CD14-positive monocyte (primary cell): ENCODE measurements at places on chromosomes 3 and 15.
A peak's percentile ranks its signal among the peaks of the same experiment; 100 is the strongest.

GRCh38 chr3:80052271-80052670, 284.5 kb upstream of the ROBO1 start:
- no peaks in the 10 kb centered on the region for H3K27me3 ChIP-seq
- H3K4me1 ChIP-seq = no peaks in the 10 kb centered on the region
- no peak overlapping the region for H3K4me3 ChIP-seq
- H3K27ac ChIP-seq = no peak overlapping the region
- no peak for DNase-seq
- H3K36me3 ChIP-seq = no peaks in the 10 kb centered on the region

- no peak overlapping the region for H3K4me3 ChIP-seq
- H3K27me3 ChIP-seq = no peaks in the 10 kb centered on the region
- no peak for DNase-seq
- no peaks in the 10 kb centered on the region for H3K36me3 ChIP-seq
- no peaks in the 10 kb centered on the region for H3K4me1 ChIP-seq
- no peak overlapping the region for H3K27ac ChIP-seq
Observed at GRCh38 chr3:151432616-151433372, 28.1 kb downstream of the IGSF10 start.

DNA sequence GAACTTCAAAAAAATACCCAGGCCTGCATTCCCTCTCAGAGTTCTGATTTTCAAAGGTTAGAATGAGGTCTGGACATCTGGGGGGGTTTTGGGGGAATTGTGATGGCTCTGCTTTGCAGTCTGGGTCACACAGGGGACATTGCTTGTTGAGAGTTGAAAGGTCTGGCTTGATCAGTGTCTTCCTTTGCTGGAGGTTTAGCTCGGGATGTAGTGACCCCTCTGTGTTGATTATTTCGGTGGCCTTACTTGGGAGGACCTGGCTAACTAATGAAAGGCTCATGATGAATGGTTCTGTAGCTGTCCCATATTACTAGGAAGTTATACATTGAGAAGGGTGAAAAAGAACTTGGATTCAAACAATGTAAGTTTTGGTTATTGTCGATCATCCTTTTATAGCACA, 23.7 kb downstream of the TPM1 start:
- no peak overlapping the region for H3K4me3 ChIP-seq
- no peaks in the 10 kb centered on the region for H3K4me1 ChIP-seq
- peaks cover 29% of the 10 kb centered on the region for H3K36me3 ChIP-seq

- DNase-seq = peak; percentile 29
- H3K4me3 ChIP-seq = no peak overlapping the region
- H3K4me1 ChIP-seq = peaks cover 23% of the 10 kb centered on the region
- no peaks in the 10 kb centered on the region for H3K27me3 ChIP-seq
- H3K36me3 ChIP-seq = peaks cover 12% of the 10 kb centered on the region
Observed at GRCh38 chr3:71487418-71487817, 96.1 kb downstream of the FOXP1 start.

- peak overlapping the region; percentile 79 for H3K27ac ChIP-seq
- peak; percentile 34 for DNase-seq
- peak overlapping the region; percentile 17 for H3K4me3 ChIP-seq
- H3K36me3 ChIP-seq = no peaks in the 10 kb centered on the region
Observed at GRCh38 chr15:31272558-31273257, 53.9 kb upstream of the KLF13 start.

GRCh38 chr3:59319442-59319841, 269.6 kb upstream of the CFAP20DC start:
- H3K27me3 ChIP-seq = no peaks in the 10 kb centered on the region
- H3K4me1 ChIP-seq = no peaks in the 10 kb centered on the region
- no peaks in the 10 kb centered on the region for H3K36me3 ChIP-seq
- no peak overlapping the region for H3K4me3 ChIP-seq
- DNase-seq = no peak

DNA sequence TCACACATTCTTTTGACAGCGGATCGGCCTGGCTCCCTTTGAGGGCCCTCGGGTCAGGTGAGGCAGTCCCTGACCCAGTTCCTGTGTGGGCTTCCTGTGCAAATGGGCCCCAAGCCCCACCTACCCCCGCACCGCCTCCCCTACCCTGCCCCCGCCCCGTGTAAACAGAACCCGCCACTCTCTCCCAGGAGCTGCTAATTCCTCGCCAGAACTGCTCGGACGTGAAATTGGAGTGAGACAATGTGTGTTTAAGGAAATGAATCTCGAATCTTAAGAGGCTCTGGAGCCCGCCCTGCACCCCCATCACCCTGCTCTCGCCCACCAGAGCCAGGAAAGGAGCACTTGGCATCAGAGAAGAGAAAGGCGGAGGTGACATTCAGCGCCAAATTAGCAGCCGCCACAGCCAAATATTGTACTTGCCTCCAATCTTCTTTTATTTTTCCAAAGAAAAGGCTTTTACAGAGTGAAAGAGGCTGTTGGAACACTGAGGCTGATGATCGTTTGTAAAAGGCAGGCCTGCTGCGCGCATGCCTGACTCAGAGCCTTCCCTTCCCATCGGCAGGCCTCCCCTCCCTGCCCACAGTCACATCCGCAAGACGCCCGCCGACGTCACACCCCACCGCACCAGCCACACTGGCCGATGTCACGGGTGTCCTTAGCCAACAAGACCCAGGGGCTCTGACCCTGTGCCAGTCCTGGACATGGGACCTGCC, 53.1 kb downstream of the CACNA2D2 start:
- H3K4me3 ChIP-seq = no peak overlapping the region
- H3K27me3 ChIP-seq = no peaks in the 10 kb centered on the region
- H3K4me1 ChIP-seq = peaks cover 22% of the 10 kb centered on the region
- H3K27ac ChIP-seq = peak overlapping the region; percentile 82
- DNase-seq = peak; percentile 93
